IMR-90 (cell line): ENCODE measurements at places on chromosomes 12 and 14. TPM values are rescaled to one million over a fixed set of nuclear protein-coding genes. Genes with fewer than 3 reads are reported as not detected.

DNA sequence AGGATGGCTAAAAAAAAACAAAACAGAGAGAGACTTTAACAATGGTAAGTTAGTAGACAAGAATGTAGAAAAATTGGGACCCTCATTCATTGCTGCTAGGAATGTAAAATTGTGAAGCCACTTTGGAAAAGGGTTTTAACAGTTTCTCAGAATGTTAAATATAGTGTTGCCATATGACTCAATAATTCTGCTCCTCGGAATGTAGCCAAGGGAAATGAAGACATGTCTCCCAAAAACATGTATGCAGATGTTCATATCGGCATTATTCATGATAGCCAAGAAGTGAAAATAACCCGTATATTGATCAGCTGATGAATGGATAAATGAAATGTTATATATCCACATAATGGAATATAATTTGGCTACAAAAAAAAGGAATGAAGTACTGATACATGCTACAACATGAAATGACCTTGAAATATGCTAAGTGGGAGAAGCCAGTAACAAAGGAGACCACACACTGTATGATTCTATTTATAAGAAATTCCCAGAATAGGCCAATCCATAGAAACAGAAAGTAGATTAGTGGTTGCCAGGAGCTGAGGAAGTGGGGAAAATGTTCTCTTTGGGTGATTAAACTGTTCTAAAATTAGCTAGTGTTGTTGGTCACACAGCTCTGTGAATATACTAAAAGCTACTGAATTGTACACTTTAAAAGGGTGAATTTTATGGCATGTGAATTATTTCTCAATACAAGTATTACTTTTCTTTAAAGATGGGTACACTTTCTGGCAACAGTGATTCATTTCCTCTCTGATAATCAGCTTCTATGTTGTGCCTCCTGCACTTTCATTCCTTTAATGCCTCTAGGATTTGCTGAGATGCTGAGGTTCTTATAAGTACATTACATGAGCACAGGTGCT is 132.5 kb downstream of the DAAM1 start:
- peaks cover 2% of the 10 kb centered on the region; the same call in 1 of the 2 replicates for H3K4me1 ChIP-seq
- DNase-seq, result peak; percentile 52
- H3K27ac ChIP-seq, result no peak overlapping the region
- H3K4me3 ChIP-seq, result no peak overlapping the region

LGMN gene
- 18.9 and 19.2 TPM in 2 replicates for total RNA-seq

BDKRB1 gene
- total RNA-seq, result 51.4 and 56.5 TPM in 2 replicates

- no peaks in the 10 kb centered on the region for H3K27me3 ChIP-seq
- H3K36me3 ChIP-seq, result peaks cover 19% of the 10 kb centered on the region
- DNase-seq, result no peak
- peaks cover 13% of the 10 kb centered on the region for H3K4me1 ChIP-seq
- no peak overlapping the region for H3K4me3 ChIP-seq
- H3K27ac ChIP-seq, result no peak overlapping the region
Observed at GRCh38 chr12:110540048-110540447, 37.9 kb downstream of the RAD9B start.

- H3K4me1 ChIP-seq, result peaks cover 5% of the 10 kb centered on the region
- H3K27me3 ChIP-seq, result no peaks in the 10 kb centered on the region
- H3K4me3 ChIP-seq, result no peak overlapping the region
Observed at GRCh38 chr12:104608998-104609397, 152.2 kb downstream of the CHST11 start.

DNA sequence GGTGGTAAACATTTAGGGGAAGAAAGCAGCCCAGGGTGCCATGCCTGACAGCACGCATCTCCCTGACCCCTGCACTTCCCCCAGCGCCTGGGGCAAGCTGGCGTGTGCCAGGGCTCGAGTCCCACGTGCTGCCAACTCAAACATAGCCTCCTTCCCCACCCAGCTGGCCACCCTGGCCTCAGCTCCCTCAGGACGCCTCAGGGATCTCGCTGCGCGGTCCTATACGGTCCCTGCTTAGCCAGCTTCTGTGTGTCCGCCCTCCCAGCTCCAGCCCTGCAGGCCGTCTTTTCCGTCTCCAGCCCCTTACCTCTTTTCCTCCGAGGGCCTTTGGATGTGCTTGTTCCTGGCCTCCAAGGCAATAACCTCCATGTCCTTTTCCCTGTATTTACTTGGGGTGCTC is 71.0 kb downstream of the TESC start:
- peaks cover 2% of the 10 kb centered on the region; the same call in 1 of the 2 replicates for H3K4me1 ChIP-seq
- H3K27me3 ChIP-seq, result no peaks in the 10 kb centered on the region; the same call in 1 of the 2 replicates
- H3K4me3 ChIP-seq, result no peak overlapping the region
- no peak overlapping the region for H3K27ac ChIP-seq

DHRS1 gene
- total RNA-seq, result 13.1 and 15.8 TPM in 2 replicates

PLEKHH1 gene
- total RNA-seq, result under 0.01 TPM in 2 replicates
